ENCODE measurements at places on chromosomes 5 and 9.
A peak's percentile ranks its signal among the peaks of the same experiment; 100 is the strongest.

DNA sequence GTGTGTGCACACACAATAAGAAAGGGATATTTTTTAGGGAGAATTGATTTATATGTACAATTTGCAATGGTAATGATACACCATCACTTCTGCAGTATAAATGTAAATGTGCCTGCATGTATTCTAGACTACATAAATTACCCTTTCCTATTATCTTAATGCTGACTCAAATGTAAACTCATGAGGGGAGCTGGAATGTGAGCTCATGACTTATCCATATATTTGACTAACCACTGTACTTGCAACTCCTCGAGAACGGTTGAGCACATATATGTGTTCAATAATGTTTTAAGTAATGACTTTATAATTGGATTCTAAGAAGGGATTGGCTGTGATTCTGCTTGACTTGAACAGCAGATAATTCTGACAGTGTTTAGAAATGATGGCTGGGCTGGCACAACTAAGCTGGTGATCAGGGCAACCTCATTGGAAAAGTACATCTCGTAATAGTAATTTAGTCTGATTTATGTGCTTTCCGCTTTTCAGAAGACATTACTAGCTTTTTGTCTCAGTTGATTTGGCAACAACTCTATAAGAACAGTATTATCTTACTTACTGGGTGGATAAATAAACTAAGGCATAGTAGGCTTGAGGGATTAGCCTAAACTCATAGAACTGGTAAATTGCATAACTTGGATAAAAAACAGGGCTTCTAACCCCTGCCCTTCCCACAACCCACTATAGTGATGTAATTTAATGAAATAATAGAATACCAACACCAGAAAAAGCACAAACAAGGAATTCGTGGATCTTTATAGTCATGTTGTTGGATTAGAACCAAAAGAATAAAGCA lies 130.2 kb upstream of the SPEF2 start:
- no peak for DNase-seq

DNA sequence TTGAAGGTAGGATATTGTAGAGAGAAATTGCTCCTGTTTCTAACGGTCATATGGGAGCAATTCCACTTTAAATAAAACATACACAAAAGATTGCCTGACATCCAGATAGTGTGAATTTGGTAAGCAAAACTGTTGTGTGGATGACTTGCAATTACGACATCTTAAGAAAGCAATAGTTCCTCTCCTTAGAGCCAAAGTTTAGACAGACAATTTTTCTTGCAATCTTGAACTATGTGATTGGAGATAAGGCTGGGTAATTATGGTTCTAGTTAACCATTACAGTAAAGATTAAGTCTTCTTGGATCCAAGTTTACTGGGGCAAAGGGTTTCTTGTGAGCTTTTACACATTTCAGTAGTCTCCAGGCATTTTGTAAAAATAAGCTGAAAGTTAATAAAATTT lies 1080.6 kb upstream of the CDH6 start:
- DNase-seq: no peak

DNA sequence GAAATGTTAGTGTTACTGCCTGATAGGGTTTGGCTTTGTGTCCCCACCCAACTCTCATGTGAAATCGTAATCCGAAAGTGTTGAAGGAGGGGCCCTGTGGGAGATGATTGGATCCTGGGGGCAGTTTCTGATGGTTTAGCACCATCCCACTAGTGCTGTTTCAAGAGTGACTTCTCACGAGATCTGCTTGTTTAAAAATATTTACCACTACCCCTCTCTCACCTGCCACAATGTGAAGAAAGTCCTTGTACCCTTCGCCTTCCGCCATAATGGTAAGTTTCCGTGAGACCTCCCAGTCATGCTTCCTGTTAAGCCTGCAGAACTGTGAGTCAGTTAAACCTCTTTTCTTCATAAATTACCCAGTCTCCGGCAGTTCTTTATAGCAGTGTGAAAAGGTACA lies 2.6 kb upstream of the RFX3 start:
- DNase-seq: no peak

DNA sequence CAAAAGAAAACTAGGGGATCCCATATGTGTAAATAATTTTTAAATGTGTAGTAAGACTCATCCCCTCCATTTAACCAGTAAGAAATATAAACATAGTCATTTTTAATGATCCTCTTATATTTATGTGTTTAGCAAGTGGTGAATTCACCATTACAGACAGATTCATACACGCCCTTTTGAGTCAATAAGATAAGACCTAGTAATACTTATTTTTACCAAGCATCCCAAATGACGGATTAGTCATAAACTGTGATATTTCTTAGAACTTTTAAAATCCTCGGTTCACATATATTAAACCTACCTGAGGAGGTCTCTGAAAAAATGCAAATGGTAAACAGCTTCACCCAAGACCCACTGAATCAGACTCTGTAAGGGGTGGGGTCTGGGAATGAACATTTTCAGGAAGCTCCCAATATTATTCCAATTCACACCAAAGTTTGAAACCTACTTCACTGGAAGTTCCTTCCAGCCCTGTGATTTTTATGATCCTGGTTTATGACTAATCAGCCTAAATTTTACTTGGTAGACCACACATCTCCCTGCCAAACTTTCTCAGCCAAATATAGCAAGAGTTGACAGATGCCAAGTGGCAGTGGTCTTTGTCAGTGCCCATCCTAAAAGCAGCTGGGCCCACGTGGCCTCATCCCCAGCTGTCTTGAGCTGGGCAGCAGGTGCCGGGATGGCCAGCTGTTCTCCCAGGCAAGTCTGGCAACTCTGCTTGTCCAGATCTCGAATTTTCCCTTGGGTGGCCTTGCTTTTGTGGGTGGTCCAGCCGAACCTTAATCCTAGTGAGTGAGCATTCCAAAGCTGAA lies 559.0 kb upstream of the RGMB start:
- peak; percentile 79 for DNase-seq

DNA sequence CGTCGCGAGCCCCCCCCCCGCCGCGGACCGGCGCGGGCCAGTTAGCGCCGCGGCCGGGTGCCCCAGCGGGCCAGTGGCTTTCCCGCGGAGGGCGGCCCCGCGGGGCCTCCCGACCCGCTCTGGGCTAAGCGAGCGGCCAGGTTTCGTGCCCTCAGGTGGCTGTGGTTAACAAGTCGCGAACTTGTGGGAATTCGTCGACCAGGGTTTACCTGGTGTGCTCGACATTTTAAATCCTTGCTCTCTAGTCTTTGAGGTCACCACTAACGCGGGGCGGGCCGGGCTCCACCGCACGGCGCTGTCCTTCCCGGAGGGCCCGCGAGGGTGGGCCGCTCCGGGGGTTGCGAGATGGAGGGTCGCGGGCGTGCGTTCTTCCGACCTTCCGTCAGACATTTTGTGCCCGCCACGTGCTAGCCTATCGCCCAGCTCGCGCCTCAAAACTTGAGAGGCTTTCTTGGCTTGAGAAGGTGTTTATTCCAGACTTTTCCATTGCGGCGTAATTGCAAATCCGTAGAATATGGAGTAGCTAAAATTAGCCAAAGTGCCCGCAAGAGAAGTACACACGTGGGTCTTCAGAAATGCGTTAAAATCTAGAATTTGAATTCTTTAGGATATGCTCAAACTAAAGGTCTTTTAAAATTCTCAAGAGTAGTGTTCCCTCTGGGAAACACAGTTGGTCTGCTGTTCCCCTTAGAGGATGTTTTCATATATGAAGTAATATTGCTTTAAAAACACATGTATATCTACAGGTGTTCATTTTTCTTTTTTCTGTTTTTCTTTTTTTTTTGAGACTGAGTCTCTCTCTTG lies 2.1 kb downstream of the ANP32B start:
- peak; percentile 33 for DNase-seq

DNA sequence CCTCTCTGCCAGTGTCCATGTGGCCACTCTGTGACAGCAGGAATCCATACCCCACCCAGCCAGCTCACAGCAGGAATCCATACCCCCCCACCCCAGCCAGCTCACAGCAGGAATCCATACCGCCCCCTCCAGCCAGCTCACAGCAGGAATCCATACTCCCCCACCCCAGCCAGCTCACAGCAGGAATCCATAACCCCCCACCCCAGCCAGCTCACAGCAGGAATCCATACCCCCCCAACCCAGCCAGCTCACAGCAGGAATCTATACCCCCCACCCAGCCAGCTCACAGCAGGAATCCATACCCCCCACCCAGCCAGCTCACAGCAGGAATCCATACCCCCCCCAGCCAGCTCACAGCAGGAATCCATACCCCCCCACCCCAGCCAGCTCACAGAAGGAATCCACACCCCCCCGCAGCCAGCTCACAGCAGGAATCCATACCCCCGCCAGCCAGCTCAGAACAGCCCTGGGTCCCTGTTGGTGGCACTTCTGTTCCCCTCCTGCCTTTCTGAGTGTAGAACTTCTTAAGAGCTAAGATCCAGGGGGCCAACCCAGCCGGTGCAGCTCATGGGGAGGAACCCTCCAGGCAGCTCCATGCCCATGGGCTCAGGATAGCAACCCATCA lies 8.4 kb upstream of the RXRA start:
- DNase-seq: no peak

- no peak for DNase-seq
Observed at GRCh38 chr9:89323390-89323789, 5.1 kb downstream of the SECISBP2 start.

DNA sequence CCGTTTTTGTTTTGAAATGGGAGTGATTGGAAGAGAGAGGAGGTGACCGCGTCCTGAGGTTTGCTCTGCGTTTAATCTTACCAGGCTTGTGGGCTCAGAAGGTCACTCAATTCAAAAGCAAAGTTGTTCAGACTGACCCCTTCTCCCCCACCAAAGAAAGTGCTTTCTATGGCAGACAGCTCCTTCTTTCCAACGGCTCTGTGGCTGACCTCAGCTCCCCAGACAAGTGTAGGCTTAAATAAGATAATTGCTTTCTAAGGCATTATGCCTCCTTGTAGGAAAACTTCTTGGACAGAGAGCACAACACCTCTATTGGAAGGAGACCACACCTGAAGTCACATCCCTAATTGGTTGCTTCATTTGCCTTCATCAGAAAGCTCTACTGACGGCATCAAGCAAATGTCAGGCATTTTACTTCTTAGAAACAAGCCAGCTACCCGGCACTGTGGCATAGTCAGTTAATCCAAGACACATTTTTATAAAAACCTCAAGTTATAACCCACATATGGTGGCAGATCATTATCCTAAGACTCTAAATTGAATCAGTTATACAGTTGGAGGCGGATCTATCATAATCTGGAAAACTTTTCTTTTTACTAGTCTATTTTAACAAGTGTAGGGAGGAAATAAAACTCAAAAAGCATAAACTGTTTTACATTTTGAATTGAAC lies 94.9 kb downstream of the TMEM174 start:
- no peak for DNase-seq

GRCh38 chr9:96420468-96421219 lies 2.5 kb upstream of the ZNF367 start:
- DNase-seq: peak; percentile 100

- no peak for DNase-seq
Observed at GRCh38 chr5:36723912-36724311, 117.5 kb downstream of the SLC1A3 start.

DNA sequence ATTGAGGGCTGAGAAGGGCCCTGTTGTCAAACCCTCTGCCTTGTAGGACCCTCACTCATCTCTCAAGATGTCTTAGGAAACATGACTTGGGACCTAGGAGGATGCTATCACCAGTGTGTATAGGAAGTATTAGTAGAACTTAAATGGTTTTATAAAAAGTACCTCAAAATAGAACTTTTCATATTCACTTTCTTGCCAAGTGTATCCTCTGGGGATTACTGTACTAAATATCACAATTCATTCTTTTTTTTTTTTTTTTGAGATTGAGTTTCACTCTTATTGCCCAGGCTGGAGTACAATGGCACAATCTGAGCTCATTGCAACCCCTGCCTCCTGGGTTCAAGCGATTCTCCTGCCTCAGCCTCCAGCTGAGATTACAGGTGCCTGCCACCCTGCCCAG lies 56.2 kb downstream of the ARHGEF28 start:
- no peak for DNase-seq

GRCh38 chr9:132585954-132586829 lies 3.8 kb downstream of the BARHL1 start:
- DNase-seq: no peak

- DNase-seq: no peak
Observed at GRCh38 chr5:168282120-168282519, 9.3 kb upstream of the WWC1 start.

DNA sequence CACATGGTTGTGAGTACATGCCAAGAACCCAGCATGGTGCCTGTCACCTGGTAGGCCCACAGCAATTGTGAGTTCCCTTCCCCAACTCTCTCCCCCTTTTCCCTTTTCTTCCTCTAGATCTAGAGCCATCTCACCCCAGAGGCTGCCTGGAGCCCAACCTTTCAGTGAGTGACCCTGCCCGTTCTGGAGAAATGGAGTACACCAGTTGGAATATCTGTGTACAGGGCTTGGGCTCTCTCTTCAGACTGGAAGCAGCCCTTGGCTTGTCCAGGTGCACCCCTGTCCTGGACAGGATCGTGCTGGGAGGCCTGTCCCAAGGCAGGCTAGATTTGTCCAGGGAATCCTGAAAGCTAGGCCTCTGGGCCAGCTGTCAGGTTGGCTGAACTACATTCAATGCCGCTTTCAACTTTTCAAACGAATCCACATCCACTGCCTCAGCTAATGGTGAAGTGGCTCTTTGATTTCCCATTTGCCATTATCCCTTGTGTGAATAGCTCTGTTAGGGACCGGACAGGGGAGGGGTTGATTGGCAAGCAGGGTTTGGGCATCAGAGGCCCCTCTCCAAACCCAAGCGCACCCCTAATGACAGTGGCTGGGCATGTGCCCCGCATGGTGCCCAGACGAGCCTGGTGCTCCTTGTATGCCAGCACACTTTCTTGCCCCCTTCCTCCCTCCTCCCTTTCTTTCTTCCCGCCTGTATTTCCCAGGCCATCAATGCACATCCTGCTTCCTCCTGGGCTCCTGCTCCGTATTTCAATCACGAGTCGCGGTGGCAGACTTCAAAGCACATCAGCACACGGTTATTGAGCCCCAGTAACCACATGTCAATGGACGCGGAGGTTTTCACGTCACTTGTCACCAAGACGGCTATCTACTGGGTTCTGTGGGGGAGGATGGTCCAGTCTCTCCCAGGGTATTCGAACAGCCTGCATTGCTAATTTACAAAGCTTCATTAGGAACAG lies 211.2 kb downstream of the DAB2IP start:
- no peak for DNase-seq

DNA sequence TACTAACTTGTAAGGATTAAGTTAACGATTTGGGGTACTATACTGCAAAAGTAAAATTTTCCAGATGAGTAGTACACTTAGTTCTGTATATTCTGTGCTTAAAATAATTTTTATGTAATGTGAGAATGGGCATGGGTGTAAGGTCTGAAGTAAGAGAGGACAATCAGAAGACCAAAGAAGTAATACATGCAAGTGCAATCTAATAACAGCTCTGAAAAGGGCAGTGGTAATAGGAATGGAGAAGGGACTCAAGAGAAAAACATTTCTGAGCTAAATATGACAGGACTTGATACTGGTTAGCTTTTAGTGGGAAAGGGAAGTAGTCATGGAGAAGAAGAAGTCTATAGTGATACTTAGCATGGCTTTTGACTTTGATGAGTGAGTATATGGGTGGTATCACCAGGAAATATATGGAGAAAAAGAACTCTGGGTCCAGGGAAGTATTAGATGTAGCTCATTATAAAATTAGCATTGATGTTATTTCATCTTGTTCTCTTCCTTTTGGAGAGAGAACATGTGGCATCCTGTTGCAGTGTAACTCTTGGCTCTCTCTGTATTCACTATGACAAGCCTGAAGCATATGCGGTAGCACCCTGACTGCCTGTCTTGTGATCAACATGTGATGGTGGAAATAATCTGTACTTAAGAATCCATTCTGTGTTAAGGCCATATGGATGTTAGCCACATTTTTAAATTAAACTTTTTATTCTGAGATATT lies 60.5 kb downstream of the ERCC6L2 start:
- no peak for DNase-seq

GRCh38 chr9:227860-228259 lies 13.2 kb downstream of the DOCK8 start:
- DNase-seq: no peak

GRCh38 chr5:13985731-13986418 lies 41.4 kb upstream of the DNAH5 start:
- peak; percentile 98 for DNase-seq

Data from M059J (cell line).